ENCODE measurements at places on chromosomes 11 and 22.

- DNase-seq = no peak
These were observed 28.0 kb upstream of the ZBED5 start for GRCh38 chr11:10885703-10886363.

GRCh38 chr11:34514597-34514996 is 1.0 kb upstream of the ELF5 start:
- no peak for DNase-seq

- DNase-seq = no peak
These were observed 230.1 kb upstream of the DDI1 start for GRCh38 chr11:103806130-103806895.

- no peak for DNase-seq
These were observed 176.4 kb upstream of the PLET1 start for GRCh38 chr11:112437096-112437495.

- no peak for DNase-seq
These were observed 7.0 kb downstream of the HPS5 start for GRCh38 chr11:18314784-18315523.

DNA sequence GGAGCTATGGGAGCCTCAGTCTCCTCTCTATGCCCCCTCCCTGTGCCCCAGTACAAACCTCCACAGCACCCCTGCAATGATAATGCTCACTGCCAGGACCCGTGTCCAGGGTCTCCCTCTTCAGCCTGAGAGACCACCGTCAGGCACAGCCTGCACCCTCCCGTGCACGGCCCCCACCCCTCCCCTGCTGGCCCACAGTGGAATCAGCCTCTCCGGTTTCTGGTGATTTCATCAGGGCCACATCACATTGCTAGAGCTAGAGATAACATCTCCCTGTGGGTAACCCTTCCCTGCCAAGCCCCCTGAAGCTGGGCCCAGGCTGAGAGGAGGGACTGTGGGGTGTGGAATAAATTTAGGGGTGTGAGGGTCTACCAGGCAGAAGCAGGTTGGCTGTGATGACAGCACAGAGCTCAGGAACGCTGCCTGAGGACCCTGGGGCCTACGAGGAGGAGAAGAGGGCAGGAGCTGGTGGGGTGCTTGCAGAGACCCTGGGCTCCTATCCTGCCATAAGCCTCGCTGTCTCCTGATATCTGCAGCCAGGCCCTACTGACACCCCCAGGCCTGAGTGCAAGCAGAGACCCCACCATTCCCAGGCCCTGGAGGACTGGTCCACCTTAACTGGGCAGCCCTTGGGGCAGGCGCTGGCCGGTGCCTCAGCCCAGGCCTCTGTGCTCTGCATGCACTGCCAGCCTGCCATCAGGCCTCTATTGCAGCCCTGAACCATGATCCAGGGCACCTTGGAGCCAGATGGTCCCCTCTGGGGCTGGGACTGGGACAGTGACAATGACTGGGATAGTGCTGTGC is at the start of gene KLHDC7B:
Gene KLHDC7B, plus strand, starts transcription at position 378 of the 804 bp plus-strand sequence. Its CDS starts 345 bp downstream, at position 723.
- DNase-seq = peak; percentile 68

DNA sequence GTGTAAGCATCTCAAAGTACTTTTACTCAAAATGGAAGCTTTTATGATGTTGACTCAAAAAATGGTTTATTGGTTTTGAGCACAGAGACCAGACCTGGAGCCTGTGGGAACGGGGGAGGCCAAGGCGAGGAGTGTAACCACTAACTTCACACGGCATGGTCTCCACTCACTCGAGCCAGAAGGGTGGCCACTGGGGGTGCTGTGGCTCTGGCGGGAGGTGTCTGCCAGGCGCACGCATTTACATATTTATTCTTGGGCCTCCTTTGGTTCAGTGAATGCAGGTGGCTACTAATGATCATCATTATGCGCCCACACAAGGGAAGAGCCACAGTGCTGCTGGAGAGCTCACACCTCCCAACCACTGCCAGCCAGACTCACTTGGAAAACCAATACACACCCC is 64.6 kb downstream of the FLRT1 start:
- peak; percentile 17 for DNase-seq

DNA sequence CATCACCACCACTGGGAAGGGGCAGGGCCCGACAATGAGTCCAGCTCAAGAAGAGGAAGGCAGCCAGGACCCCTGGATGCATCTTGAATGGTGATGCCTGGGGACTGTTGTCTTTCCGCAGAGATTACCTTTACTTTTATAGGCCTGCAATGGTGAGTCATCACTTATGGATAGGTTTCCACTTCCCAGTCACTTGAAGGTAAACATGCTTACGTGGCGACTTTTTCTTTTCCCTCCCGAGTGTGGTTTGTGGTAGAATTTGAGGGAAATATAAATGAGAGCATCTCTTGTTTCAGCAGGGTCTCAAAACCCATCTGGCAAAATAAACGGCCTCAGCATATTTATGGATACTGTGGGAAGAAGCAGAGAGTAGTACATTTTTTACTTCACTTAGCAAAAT is at the start of gene MMP13:
Gene MMP13, minus strand, starts transcription at position 109 of the 400 bp plus-strand sequence. Its CDS starts 27 bp downstream, at position 82.
- no peak for DNase-seq
